HuH-7 (cell line): ENCODE measurements at places on chromosomes 7 and 10.

GRCh38 chr10:45425621-45426563 lies 51.9 kb downstream of the ALOX5 start:
- no peak for DNase-seq

DNA sequence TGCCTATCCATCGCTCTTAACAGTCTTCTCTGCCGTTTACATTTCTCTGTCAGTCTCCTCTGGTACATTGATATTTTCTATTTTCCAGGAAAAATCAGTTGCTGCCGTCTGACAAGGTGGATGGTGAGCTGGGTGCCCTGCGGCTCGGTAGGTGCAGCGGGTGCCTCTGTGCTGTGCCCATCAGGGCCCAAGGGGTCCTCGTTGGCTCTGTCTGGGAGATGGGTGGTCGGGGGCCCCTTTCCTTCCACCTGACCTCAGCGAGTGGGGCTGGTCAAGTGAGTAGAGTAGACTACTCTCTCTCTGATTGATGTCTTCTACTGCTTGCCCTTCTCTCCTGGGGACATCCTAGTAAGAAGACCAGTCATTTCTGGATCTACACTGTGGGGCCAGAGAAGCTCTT lies 57.4 kb downstream of the MINDY4 start:
- no peak for DNase-seq

DNA sequence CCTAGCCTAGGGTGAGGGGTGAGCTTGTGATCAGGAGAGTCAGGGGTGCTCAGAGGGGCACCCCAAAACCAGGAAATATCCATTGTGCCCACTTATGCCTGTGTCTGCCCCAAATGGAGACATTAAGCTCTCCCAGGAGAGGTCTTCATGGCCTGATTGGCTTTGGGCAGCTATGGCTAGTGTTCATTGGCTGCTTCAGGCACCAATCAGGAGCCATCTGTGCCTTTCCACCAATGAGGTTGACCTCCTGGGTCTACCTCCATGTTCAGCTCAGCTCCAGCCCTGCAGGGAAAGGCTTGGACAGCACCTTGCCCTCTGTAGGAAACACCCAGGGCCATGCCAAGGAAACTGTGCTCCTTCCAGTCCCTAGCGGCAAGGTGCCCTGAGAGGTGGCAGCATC lies 23.9 kb upstream of the HSPB1 start:
- no peak for DNase-seq

DNA sequence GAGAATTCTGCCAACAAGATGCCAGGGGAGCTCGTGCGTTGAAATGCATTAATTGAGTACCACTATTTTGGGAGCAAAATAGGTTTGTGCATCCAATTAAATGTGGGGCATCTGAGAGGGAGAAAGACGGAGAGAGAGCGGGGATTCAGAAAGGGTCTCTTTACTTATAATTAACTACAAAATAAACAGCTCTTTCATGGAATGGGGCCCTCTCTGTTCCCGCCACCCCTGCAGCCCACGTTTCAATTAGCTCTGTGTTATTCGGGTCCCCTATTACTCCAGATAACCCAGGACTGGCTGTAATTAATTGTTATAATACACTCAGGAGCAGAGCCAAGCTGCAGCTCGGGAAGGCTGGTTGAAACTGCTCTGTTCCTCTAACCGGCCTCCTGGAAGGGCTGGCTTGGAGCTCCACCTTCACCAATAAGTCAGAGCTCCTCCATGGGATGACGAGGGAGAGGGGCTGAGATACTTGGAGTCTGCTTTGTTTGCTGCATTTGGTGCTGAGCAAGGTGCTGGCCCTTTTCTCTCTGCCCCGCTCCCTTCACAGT lies 67.8 kb downstream of the CARD11 start:
- no peak for DNase-seq

GRCh38 chr7:6294839-6295238 lies 22.4 kb upstream of the CYTH3 start:
- DNase-seq = no peak

- DNase-seq = peak; percentile 25
Observed at GRCh38 chr10:78176320-78177317, 143.0 kb downstream of the RPS24 start.

GRCh38 chr10:1058017-1058416 lies 1.8 kb downstream of the WDR37 start:
- DNase-seq = no peak

DNA sequence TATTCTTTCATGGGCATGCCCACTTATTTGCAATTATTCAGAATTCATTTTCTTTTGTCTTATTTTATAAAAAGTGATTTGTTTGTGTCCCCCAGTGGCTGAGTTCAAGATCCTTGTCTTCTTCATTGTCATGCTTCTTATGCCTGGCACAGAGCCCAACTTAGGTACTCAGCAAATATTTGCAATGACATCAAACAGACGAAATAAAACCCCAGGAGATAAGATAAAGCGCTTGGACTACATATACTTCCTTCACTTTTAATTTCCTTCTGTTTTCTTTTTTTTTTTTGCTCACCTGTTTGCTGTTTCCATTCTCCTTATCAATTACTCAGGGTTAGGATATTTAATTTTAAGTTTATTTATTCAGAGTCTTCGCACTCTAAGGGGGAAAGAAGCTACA lies 225.0 kb downstream of the SDHAF3 start:
- no peak for DNase-seq

GRCh38 chr7:157464971-157465886 lies 128.4 kb downstream of the DNAJB6 start:
- DNase-seq = no peak

GRCh38 chr7:71615017-71615416 lies 483.1 kb downstream of the GALNT17 start:
- DNase-seq = no peak

DNA sequence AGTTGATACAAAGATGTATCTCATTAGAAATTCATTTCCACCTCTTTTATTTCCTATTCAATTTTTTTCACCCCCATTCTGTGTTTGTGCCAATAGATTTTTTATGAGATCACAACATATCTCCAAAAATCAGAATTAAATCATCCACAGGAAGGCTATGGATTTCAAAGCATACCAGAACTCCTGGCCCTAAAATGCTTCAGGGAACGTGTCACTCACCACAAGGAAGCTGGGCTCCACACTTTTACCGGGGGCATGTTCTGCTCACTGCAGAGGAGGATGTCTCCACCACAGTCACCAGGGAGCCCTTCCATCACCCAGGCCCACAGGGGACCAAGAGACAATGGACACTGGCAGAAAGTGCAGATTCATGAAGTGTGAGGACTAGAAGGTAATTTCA lies 456.8 kb downstream of the KCNMA1 start:
- no peak for DNase-seq
